Frontal cortex (tissue), 4 donors: ENCODE measurements at places on chromosomes 16 and 17. TPM values are rescaled to one million over a fixed set of nuclear protein-coding genes. Genes with fewer than 3 reads are reported as not detected.

Gene CIAPIN1
- total RNA-seq = 90.9 TPM

DNA sequence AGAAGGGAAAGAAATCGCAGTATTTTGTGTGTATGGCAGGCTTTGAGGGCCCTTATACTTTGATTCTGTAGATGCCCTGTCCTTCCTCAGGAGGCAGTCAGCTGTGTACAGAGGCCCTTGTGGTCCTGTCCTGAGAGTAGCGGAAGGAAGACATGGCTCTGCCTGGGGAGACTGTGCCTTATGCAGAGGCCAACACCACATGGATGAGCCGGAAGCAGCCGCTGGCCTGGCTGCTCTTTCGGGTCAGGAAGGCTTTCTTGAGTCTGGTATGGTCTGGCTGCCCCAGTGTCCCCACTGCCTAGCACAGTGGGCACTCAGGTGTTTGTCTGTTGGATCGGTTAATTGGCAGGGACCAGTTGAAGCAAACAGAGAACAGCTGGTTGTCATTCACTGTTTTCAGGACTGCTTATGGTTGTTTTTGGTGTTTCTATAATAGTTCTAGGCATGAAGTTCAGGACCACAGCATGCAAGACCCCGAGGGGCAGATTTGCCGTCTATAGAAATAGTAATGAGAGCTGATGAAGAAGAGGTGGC is 12.4 kb downstream of the USP10 start:
- no peak for DNase-seq

DNA sequence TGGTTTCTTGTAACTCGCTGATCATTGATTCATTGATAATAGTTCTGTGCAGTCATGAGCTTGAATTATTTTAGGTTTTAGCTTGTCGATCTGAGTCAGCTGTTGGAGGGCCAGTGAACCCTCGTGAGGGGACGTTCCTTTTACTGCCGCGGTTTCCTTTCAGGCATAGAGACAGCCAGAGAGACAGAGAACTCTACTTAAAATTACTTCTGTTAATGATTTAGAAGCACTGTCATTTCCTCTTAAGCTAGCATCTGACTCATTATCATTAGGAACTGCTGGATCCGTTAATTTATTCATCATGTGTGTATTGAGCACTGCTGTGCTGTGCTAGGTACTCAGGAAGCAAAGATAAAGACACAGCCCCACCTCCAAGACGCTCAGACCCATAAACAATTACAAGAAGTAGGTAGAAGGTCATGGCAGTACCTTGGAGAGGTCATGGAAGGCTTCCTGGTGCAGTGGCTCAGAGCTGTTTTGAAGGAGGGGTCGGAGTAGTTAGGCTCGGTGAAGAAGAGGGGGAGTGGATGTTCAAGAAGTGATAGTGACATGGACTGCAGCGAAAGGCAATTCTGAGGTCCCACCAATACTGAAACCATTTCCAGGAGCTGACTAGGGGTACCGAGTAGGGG is 3.3 kb downstream of the PGS1 start:
- DNase-seq = no peak

Gene CTDNEP1
- total RNA-seq = 18.8 TPM

DNA sequence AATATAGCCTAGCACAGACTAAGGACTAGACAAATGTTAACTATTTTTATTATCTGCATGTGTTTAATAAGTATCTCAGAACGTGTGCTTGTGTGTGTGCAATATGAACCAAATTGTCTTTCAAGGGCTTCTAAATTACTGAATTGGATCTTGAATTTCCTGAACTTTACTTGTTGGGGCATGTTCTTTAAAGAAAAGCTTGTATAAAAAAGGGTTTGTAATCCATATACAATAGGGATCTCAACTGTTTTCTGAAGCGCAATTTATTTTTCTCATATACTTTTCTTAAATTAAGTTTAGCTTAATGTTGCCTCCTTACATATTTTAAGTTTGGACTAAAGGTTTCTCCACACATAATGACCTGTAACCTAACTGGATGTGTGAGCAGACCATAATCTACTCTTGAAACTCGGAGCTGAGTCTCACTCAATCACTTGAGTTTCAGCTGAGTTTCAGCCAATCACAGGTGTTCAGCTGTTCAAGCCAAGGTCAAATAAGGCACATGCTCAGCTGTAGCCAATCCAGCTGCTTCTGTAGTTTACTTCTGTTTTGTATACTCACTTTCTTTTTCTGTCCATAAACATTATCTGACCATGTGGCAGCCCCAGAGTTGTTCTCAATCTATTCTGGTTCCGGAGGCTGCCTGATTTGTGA is 72.3 kb downstream of the CDK5R1 start:
- no peak for DNase-seq

Gene RAB37
- 0.82 TPM for total RNA-seq

GRCh38 chr17:34709158-34709754 is 129.9 kb downstream of the TMEM132E start:
- no peak for DNase-seq

- no peak for DNase-seq
These were observed 53.8 kb upstream of the LYRM9 start for GRCh38 chr17:27947005-27947406.

GRCh38 chr17:74435775-74436359 is 4.0 kb downstream of the GPRC5C start:
- no peak for DNase-seq

GRCh38 chr17:28684963-28685362 is 23.0 kb downstream of the SUPT6H start:
- DNase-seq = peak; percentile 47

DNA sequence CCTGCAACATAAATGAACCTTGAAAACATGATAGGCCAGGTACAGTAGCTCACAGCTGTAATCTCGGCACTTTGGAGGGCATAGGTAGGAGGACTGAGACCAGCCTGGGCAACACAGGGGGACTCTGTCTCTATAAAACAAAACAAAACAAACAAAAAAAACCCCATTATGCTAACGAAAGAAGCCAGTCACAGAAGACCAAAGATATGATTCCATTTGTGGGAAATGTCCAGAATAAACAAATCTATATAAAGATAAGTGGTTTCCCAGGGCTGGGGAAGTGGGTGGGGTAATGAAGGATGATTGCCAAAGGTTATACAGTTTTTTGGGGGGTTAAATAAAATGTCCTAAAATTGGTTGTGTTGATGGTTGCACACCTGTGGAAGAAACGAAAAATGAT is 36.5 kb upstream of the SIAH1 start:
- DNase-seq = no peak

Gene LHX1
- total RNA-seq = under 0.01 TPM

- DNase-seq = no peak
These were observed 1.2 kb upstream of the MPRIP start for GRCh38 chr17:17041018-17041521.

Gene MGAT5B
- 16.3 TPM for total RNA-seq

DNA sequence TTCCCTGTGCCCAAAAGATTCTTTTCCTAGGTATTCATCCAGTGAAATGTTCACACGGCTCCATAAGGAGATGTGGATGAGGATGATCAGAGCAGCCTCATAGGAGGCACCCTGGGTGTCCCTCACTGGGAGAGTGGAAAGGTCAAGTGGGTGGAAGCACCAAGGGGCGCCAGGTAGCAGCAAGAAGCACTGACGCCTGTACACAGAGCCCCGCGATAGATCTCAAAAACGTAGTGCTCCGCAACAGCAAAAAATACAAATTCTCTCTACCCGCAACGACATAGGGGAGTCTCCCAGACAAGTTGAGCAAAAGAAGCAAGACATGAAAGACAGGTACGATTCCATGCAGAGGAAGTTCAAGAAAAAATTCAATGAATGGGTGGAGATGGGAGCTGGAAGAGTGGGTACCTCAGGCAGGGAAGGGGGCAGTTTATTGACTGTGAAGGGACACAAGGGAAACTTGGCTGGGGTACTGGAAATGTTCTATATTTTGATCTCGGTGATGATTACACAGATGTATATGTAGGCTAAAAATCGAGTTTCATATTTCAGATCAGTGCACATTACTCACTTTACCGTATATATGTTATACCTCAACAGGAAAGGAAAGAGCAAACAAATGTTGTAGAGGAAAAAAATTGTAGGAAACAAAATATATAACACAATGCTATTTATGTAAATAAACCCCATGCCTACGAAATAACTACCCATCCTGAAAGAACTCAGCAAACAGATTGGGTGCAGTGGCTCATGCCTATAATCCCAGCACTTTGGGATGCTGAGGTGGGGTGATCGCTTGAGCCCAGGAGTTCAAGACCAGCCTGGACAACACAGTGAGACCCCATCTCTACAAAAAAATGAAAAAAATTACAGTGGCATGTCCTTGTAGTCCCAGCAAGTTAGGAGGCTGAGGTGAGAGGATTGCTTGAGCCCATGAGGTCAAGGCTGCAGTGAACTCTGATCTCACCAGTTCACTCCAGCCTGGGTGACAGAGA is 17.8 kb upstream of the ETV4 start:
- no peak for DNase-seq

Gene KRTAP9-2
- not detected for total RNA-seq

GRCh38 chr17:82110298-82110697 is 12.3 kb upstream of the FASN start:
- DNase-seq = no peak

Gene FAM171A2
- 60.7 TPM for total RNA-seq

- DNase-seq = no peak
These were observed 8.9 kb downstream of the CHAD start for GRCh38 chr17:50459756-50460155.

DNA sequence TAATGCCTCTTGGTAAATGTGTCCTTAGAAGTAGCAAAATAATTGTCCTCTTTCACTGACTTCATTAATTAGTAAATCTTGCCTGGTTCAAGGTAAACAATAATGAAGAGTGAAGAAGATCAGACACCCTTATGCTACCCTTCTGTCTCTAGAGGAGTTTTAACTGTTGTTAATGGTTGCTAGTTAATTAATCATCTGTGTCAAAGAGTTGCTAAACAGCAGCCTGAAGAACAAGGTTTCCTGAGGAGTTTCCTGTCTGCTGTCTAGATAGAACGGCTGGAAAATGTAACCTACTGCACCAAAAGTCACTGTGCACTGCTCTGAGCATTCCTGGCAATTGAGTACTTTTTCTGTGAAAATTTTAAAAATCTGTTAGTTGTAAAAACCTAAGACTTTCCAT is 131.3 kb downstream of the NLK start:
- no peak for DNase-seq

Gene INCA1
- not detected for total RNA-seq
